ENCODE measurements at places on chromosomes 6 and 20.

DNA sequence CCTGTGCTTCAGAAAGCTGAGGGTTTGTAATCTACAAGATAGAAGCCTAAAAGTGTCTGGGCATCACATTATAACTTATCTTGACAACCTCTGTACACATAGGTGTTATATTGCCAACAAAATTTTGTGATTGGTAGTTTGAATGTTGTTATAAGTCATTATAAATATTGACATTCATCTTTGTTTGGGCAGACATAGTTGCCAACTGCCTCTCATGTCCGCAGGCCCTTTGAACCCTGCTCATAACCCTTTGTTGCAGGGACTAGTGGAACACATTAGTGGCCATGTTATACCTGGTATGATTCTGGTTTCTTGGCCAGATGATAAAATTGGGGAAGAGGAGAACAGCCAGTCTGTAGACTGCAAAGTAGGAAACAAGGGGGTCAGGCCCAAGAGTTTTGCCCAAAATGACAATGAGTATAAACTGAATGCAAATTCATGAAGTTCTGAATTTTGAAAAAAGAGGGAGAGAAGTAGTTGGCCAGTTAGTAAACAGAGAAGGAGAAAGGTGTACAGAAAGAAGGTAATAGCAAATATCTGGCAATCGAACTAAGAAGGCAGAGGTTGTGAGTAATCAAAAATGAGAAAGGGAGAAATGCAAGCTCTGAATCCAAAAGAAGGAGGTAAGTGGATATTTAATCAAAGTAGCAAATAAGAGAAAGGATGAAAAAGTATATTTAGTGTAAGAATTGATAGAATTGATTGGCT lies 21.6 kb upstream of the LMBRD1 start:
- no peak for DNase-seq

DNA sequence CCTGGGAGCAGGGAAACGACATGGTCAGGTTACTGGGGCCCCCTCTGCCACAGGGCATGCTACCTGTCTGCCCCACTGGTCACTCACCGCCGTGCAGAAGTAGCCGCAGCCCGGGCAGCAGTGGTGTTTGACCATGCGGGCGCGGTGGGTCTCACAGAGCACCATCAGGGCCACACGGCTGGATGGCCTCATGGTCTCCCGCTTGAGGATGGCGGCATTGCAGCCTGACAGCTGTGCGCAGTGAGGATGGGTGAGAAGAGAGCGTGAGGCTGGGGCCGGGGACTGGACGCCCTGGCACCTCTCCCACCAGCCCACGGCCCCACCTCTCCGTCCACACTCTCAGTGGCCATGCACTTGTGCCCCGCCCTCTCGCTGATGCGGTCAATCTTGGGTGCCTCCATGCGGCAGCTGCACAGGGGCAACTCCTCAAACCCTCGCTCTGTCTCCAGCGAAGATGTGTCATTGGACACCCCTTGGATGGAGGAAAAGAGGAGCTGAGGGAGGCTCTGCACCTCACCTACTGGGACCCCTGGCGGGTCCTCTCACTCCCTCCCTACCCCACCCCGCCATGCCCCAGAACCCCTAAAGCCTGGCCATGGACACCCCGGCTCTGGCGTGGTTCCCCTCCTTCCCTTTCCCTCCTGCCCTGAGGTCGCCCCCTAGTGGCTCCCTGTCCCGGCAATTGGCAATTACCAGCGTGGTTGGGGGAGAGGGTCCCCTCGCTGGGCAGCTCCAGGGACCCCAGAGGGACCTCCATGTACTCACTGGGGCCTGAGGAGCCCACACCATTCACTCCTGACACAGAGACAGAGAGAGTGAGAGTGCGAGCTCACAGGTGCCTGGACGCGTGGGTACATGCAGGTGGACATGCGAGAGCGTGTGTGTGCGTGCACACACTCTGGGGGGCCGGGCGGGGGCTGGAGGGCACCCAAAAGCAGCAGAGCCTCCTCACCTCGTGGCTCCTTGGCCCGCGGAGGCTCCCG lies 8.9 kb downstream of the EHMT2 start:
- DNase-seq, result peak; percentile 53

DNA sequence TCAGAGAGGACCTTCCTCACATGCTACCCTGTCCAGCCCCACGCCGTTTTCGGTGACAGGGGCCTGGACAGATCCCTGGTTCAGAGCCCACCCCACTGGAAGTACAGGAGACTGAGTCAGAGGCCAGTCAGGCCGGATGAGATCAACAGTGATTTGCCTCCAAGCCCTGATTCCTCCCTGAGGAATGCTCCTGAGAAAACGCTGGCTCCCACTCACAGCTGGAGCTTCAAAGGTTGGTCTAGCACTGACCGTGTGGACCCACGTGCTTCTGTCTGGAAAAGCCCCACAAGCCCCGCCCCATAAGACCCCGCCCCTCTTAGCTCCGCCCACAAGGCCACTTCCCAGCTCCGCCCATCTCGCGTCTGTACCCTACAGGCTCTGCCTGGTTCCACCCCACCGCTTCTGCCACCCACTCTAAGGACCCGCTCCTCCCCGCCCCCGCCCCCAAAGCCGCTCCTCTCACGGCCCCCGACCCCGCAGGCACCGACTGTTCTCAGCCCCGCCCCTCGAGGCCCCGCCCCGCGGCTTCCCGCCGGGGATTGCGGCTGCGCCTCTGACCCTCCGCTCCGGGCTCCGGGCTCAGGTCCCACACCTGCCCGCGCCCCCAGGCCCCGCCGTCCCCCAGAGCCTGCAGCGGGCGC lies 64.9 kb upstream of the BHLHE23 start:
- peak; percentile 14 for DNase-seq

DNA sequence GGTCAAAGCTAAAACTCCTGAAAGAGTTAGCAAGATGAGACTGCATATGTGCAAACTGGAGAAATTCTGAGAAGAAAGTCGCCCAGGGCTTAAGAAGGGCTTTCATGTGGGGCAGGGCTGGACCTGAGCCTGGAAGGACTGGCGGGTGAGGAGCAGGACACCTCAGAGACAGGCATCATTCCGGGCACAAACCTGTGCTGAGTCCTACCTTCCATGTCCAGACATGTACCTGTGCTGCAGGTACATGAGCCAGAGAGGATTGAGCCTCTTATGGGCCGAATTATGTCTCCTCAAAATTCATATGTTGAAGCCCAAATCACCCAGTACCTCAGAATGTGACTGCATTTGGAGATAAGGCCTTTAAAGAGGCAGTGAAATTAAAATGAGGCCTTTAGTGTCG lies 171.0 kb downstream of the QRSL1 start:
- no peak for DNase-seq

- DNase-seq, result no peak
These were observed 119.4 kb upstream of the PRND start for GRCh38 chr20:4602297-4602631.

DNA sequence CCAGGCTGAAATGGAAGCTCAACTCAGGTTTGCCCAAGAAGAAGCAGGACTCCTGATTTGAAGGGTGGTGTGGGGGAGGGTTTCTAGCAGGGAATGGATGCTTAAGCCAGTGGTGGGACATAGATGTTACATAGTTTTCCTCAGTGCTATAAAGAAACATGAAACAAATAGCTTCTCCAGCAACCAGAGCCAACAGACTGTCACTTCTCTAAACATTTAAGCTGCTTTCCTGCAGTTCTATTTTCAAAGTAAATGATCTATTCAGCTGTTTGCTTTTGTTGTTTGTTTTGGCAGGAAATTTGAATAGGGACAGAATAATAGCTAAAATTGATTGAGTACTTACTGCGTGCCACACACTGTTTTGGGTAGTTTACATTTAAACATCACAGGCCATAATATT lies 169.0 kb downstream of the UST start:
- no peak for DNase-seq

GRCh38 chr6:161922631-161923119 lies 648.8 kb upstream of the AGPAT4 start:
- no peak for DNase-seq

DNA sequence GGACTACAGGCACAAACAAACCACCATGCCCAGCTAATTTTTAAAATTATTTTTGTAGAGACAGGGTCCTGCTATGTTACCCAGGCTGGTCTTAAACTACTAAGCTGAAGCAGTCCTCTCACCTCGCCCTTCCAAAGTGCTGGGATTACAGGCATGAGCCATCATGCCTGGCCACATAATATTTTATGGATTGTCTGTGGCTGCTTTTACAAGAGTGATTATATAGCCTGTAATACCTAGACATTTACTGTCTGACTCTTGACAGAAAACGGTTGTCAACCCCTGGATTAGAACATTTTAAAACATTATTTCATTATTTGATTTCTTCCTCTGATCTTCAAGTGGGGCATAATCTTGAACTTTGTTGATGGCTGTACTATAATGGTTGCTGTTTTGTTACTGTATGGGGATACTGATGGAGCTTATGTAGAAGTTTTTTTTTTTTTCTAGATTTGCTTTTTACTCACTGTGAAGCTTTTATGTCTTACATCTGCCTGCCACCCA lies 14.3 kb downstream of the PARD6B start:
- DNase-seq, result no peak

- no peak for DNase-seq
These were observed 371.0 kb downstream of the TAF4 start for GRCh38 chr20:61694682-61695081.

DNA sequence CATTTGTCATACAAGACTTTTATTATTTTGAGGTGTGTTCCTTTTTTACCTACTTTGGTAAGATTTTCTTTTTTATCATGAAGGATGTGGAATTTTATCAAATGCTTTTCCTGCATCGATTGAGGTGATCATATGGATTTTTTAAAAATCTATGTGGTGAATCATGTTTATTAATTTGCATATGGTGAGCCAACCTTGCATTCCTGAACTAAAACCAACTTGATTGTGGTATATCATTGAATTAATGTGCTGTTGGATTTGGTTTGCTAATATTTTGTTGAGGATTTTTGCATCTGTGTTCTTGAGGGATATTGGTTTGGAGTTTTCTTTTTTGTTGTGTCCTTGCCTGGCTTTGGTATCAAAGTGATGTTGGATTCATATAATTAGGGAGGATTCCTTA lies 848.1 kb upstream of the EYS start:
- no peak for DNase-seq

- no peak for DNase-seq
These were observed 11.0 kb downstream of the ECT2L start for GRCh38 chr6:138806889-138807288.

- DNase-seq, result no peak
These were observed 136.1 kb downstream of the KCNQ5 start for GRCh38 chr6:72757926-72758325.
